Endodermal cell (in vitro differentiated cells): ENCODE measurements at places on chromosomes 3 and 15. TPM values are rescaled to one million over a fixed set of nuclear protein-coding genes. Genes with fewer than 3 reads are reported as not detected.
A peak's percentile ranks its signal among the peaks of the same experiment; 100 is the strongest.

The GAP43 gene
- 0.63 to 1.5 TPM (median 1.1 TPM) in 3 replicates for total RNA-seq

The CLSTN2 gene
- total RNA-seq: 0.38 and 0.42 TPM in 2 replicates

DNA sequence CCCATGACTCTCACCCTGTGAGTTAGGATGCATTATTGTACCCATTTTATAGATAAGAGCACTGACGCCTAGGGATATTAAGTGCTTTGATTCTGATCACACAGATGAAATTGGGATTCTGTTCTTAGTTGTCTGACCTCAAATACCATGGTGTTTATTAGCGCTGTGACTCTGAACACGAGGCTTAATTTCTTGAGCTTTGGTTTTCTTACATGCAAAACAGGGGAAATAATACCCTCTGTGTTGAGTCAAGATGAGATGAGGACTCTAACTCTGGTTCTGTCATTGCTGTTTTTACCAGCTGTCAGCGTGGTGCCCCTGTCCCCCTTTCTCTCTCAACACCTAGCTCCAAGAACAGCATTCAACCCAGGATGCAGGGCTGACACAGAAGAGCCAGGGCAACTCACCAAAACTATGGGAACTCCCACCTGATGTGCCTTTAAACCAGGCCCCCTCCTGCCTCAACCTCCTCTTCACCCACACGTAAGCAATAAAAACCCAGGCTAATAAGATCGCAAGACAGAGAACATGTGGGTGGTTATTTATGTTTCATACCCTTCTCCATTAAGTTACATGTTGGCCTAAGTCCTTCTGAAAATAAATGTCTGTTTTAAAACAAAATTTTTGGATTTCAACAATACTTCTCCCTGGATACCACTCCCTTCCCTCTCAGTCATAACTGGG is 100.1 kb upstream of the SPATA12 start:
- peaks cover 3% of the 10 kb centered on the region for H3K4me1 ChIP-seq
- H3K36me3 ChIP-seq: no peaks in the 10 kb centered on the region
- H3K27ac ChIP-seq: peak overlapping the region; percentile 15
- no peak overlapping the region for H3K4me3 ChIP-seq
- no peaks in the 10 kb centered on the region for H3K27me3 ChIP-seq

DNA sequence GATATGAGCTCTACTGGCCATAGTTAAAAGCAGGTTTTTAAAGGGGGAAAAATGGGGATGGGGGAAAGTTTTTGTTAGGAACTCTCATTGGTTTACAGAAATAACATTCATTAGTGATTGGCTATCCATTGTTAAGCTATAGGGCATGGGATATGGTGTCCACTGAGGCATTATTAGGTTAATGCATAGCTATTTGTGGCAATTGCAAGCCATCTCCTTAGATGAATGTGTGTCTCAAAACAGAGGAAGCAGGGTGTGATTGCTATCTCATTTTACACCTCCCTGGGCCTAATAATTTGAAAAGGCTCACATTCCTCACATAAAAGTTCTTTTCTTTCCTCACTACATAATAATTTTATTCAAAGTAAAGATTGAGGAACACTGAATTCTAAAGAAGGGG is 396.6 kb downstream of the TAFA4 start:
- H3K36me3 ChIP-seq: no peaks in the 10 kb centered on the region
- H3K4me3 ChIP-seq: no peak overlapping the region
- no peak overlapping the region for H3K27ac ChIP-seq
- peaks cover 4% of the 10 kb centered on the region for H3K4me1 ChIP-seq
- H3K27me3 ChIP-seq: no peaks in the 10 kb centered on the region

DNA sequence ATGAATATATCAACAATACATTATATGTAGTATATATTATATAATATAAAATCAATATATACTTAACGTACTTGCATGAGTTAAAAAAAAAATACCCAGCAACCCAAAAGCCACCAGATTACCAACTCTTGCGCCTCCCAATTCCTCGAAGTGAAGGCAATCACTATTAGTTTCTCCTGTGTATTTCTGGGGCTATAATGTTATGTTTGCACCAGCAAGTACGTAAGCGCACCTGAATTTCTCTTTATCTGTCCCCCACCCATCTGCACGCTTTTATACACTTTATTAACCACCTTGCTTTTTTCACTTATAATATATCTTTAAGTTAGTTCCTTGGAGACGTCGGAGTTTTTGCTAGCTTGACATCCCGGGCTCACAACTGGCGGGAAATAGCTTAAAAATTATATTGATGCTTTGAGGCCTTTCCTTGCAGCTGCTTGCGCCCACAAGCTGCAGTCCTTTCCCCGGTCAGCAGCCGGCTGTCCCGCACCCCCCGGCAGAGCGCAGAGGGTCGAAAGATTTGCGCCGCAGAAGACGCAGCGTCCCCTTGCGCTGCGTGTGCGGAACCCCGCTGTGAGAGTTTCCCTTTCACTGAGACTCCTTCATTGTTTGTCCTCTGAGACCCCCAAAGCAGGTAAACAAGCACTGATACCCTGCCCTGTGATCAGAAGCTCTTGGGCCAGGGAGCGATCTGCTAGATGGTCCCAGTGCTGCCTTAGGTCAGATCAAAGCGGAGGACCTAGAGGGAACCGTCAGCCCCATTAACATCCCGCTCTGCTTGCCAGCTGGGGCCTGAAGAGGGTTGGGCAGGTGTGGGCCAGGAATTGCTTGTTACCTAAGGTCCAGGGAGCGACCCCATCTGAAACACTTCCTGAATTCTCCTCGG is 8.9 kb upstream of the EOMES start:
- H3K4me3 ChIP-seq: peak overlapping the region; percentile 83
- peak; percentile 82 for DNase-seq
- no peaks in the 10 kb centered on the region for H3K36me3 ChIP-seq
- no peak overlapping the region for H3K27ac ChIP-seq

DNA sequence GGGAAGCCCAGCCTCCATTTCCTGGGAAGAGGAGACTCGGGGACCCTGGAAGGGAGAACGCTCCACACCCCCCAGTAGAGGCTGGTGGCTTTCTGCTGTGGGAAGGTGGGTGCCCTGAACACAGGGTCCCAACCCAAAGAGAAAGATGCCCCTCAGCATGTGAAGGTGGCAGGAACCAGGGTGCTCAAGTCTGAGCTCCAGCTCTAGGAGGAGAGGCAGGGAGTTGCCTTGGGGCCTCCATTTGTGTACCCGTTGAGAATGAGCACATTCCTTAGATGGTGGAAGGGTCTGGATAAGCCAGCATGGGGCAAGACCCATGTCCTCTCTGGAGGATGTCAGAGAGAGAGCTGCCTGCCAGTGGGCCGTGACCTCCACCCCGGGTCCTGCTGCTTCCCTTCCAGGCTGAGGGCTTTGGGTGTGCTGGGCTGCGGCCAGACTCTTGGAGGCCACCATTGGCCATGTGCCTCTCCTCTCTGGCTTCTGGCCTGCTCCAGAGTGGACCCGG is 212.4 kb downstream of the TBC1D2B start:
- H3K4me3 ChIP-seq: no peak overlapping the region
- H3K27ac ChIP-seq: no peak overlapping the region
- peak; percentile 31 for DNase-seq
- H3K36me3 ChIP-seq: no peaks in the 10 kb centered on the region
- H3K27me3 ChIP-seq: no peaks in the 10 kb centered on the region

- H3K4me3 ChIP-seq: no peak overlapping the region
- DNase-seq: no peak
- H3K36me3 ChIP-seq: peaks cover 91% of the 10 kb centered on the region
These were observed 90.4 kb downstream of the TJP1 start for GRCh38 chr15:29731865-29732264.

DNA sequence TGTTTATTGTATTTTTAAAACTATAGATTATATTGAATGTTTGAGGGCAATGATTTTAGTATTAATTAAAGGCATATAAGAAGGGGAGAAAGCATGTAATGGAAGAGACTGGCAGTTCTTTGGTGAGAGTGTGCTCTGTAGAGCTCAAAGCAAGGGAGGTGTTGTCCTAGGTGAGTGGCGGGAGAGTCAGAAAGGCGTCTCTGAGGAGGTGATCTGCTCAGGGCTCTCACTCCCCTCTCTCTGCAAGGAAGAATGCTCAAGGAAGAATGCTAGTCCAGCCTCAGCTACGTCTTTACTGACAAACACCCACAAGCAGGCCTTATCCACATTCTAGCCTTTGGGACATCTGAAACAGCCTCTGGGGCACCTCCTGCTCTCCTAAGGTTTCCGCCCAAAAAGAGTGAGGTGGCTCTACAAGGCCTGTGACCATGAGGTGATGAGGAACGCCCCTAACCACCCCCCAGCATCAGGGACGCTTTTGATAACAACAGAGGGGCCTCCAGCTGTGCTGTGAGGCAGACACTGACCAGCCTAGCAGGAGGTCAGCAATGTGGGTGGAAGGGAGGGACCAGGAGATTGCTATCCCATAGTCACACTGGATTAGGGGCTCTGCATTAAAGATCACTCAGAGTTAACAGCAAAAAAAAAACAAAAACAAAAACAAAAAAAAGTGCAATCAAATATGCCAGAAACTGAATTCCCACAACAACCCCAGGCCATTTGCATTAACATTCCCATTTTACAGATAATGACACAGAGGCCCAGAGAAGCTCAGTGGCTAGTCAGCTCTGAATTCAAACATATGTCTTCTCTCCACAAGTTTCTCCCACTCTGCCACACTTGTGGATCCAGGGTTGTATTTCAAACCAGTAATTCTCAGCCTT is 202.2 kb upstream of the CTNNB1 start:
- peak overlapping the region; percentile 16 for H3K27ac ChIP-seq
- no peak overlapping the region for H3K4me3 ChIP-seq
- H3K36me3 ChIP-seq: no peaks in the 10 kb centered on the region
- DNase-seq: peak; percentile 85
- H3K4me1 ChIP-seq: peaks cover 16% of the 10 kb centered on the region
- H3K27me3 ChIP-seq: no peaks in the 10 kb centered on the region

DNA sequence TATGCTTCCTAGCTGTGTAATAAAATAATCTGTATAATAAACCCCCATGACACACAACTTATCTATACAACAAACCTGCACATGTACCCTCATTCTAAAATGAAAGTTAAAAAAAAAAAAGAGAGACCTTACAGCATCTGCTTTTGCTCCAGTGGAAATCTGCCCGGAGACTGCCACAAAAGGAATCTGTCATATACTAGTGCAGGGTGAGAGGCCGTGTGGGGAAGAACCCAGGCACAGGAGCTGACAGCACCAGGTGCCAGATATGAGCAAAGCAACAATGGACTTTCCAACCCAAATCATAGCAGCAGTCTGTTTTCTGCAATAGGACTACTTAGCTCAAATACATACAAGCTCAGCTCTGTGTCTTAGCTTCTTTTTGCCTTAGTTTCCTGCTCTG is 346.5 kb downstream of the ROBO1 start:
- no peak for DNase-seq
- H3K27ac ChIP-seq: no peak overlapping the region
- H3K36me3 ChIP-seq: no peaks in the 10 kb centered on the region
- no peaks in the 10 kb centered on the region for H3K27me3 ChIP-seq
- no peaks in the 10 kb centered on the region for H3K4me1 ChIP-seq
- H3K4me3 ChIP-seq: no peak overlapping the region

DNA sequence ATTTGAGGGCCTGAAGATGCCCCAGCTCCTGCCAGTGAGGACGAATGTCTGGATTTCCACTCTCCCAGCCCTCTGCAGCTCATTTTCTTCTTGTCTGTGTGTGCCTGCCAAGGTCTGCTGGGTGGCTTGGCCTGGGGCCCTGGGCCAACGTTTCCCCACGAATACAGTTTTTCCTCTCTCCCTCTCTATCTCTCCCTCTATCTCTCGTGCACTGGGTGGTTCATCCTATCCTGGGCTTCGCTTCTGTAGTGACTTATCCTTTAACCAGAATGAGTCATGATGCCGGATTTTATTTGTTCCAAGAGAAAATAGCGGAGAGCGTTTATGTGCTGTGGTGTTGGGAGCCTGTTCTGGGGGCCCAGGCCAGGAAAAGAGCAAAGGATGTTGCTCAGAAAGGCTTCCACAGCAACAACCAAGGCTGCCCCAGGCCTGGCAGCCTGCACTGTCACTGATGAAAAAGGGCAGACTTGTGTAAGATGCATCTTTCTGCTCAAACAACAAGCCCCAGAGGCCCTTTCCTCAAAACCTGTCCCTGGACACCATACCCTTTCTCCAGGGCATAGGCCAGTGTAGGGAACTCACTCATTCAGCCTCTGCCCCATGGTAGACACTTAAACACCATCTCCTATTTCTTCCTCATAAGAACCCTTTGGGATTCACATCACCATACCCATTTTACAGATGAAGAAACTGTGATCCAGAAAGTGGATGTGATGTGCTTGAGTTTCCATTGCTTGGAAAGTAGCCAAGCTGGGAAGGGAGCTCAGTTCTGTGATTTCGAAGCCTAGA is 47.3 kb downstream of the ITGA11 start:
- peak; percentile 29 for DNase-seq
- no peaks in the 10 kb centered on the region for H3K36me3 ChIP-seq
- no peak overlapping the region for H3K4me3 ChIP-seq
- no peaks in the 10 kb centered on the region for H3K27me3 ChIP-seq

DNA sequence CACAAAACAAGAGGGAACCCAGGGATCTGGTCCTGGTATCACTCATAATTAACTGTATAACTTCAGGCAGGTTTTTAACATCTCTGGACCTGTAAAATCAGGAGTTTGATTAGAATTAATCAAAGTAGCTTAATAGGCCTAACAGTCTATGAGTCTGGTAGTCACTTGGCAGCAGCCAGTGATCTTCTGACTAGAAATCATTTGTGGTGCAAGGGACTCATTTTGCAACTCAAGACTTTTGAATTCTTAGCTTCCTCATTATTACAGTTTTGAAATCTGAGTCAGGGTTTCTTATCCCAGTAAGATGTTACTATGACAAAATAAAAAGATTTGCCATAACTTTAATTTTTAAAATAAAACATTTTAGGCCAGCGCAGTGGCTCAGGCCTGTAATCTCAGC is 70.8 kb downstream of the TMCC1 start:
- H3K4me1 ChIP-seq: no peaks in the 10 kb centered on the region
- no peak for DNase-seq

DNA sequence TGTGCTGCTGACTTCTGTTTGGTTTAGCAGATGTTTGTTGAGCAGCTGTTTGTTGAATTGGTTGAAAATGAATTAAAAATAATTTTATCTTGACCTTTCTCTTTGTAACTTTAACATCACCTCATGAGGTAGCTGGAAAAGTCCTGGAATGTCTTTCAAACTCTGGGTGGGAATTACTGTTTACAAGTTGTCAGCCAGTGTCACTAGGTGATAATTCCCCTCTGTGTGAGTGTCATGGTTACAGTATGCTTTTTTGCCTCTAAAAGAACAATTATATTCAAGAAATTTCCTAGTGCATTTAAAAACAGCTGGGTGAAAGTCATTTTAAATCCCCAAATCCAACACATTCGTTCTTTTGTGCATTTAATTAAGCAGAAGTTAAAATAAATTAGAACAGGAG is 113.2 kb downstream of the PTPRG start:
- H3K27ac ChIP-seq: no peak overlapping the region
- H3K27me3 ChIP-seq: no peaks in the 10 kb centered on the region
- H3K4me1 ChIP-seq: peaks cover 12% of the 10 kb centered on the region
- peak overlapping the region; percentile 21 for H3K4me3 ChIP-seq
